ENCODE measurements at places on chromosomes 6 and 20.

DNA sequence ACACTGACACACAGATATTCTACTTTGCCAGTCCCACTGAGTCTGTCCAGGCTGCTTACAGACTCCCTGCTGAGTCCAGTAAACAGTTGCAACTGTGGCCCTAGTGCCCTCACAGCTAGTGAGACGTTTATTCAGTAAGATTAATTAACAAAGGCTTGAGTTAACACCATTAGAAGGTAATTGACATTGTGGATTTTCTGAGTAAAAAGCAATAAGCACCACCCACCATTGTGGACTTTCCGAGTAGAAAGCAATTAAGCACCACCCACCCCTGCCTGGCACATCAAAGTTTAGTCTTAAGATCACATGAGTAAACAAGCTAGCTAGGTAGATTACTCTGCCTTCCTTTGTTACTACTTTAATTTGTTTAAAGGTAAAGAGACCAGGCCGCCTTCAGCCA lies 408.6 kb upstream of the IMPG1 start:
- no peak for DNase-seq

DNA sequence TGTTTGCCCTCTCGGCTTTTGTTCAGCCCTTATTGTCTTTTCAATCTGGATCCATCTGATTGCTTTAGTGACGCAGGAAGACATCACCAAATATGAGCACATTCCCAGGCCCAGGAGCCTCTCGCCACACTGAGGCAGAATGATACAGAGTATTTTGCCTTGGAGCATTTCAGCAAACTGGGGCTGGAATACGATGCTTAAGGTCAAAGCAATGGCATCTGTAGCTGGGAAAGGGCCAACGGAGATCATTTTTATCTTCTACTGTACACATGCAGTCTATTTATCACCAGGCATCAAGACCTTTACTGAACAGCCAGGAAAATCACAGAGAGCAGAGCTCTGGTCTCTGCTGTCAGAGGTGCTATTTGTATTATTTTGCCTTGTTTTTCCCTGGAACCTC lies 655.3 kb downstream of the RNF144B start:
- no peak for DNase-seq

DNA sequence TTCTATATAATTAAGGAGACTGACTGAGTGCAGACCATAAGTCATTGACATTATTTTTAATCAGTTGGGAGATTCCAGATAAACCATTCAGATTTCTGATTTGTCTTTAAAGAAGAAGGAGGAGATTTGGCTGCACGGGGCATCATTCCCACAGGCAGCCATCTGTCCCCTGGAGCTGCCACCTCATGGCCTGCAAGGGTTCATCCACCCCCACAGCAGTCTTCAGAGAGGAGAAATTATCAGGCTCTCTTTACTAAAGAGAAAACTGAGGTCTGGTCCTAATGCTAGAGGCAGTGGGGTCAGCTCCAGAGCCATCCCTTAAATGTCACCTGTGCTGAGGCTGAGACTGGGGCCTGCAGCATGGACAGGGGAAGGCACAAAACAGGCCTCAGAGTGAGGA lies 501.3 kb upstream of the SULF2 start:
- no peak for DNase-seq

GRCh38 chr20:19211661-19212468 lies 577 bp upstream of the SLC24A3 start:
- no peak for DNase-seq

GRCh38 chr6:129207832-129208231 lies 324.9 kb downstream of the LAMA2 start:
- DNase-seq = no peak

GRCh38 chr6:46491628-46492547 lies 639 bp upstream of the RCAN2 start:
- DNase-seq = peak; percentile 9

GRCh38 chr6:122214605-122215318 lies 184.7 kb upstream of the HSF2 start:
- no peak for DNase-seq

DNA sequence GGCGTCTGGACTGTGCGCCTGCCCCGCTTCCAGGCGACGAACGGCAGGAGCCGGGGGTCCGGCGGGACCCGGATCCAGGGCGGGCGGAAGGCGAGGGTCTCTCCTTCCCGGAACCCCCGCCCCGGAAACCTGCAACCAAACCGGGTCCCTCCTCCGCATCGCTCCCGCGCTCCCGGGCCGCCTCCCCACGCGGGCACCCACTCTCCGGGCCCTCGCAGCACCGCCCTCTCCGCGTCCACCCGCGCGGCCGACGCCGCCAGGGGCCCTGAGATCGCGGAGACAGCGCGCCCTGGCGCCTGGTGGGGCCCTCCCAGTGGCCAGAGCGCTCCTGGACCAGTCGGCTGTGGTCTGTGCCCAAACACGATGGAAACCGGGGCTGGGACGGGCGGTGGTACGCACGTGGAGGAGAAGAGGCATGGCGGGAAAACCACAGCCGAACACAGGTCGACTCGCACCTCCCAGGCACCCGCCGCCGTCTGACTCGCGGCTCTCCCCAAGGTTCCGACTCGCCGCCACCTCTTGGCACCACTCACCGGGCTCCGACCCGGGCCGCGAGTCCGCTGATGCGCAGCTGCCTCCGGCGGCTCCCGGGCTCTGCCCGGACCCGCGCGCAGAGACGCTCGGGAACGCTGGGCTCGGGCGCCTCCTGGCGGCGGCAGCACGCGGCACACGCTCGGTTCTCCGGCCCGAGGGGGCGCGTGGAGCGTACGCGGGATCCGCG lies 7.9 kb downstream of the NKX2-2 start:
- no peak for DNase-seq

- no peak for DNase-seq
These were observed 389.2 kb upstream of the CITED2 start for GRCh38 chr6:139763468-139764210.

- DNase-seq = no peak
These were observed 45.1 kb downstream of the FRK start for GRCh38 chr6:116015561-116015960.

GRCh38 chr20:50969912-50970311 lies 11.3 kb downstream of the MOCS3 start:
- no peak for DNase-seq

DNA sequence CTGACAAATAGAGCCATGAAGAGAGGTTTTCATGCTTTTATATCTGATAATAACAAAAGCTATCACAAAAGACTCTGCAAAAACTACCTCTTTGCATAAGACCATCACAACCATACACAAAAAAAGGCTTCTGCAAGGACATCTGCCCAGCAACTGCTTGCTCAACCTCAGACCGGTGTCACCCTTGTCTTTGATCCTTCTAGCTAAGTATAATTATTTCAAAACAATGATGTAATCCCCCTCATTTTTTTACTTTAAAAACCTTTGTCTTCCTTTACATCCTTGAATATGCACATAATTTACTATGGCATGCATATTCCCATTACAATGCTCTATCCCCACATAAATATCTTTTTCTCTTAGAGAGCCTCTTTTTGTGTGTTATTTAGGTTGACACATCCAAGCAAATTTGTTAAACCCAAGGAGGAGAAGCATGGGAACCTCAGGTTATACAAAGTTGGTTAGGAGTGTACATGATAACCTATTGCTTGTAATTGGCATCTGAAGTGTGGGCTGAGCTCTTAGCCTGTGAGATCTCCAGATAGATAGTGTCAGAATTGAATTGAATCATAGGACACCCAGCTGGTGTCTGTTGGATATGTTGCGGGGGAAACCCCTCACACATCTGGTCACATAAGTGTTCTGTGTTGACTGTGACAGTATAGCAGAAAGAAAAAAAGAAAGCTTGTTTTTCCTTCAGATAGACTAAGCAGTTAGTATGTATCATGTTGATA lies 20.7 kb upstream of the CGA start:
- peak; percentile 4 for DNase-seq

DNA sequence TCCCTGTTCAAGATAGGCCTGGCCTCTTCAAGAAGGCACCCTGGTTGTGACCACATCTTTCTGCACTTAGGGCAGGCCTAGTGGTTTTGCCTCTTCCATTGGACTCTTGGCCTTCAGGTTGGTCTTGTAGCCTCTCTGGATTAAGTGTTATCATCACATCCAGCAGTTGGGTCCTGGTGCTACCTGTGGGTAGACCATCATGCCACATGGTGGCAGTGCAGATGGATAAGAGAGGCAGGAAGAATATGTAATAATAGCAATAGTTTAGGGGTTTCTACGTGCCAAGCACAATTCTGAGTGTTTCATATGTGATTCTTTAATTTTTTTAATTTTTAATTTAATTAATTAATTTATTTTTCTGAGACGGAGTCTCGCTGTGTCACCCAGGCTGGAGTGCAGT lies 28.5 kb upstream of the SNRPB2 start:
- DNase-seq = peak; percentile 28

GRCh38 chr20:15866916-15867730 lies 706.1 kb downstream of the KIF16B start:
- no peak for DNase-seq

GRCh38 chr6:33075208-33075567 lies 602 bp upstream of the HLA-DPB1 start:
- DNase-seq = no peak

- DNase-seq = no peak
These were observed 39.7 kb downstream of the BFSP1 start for GRCh38 chr20:17491488-17491887.

DNA sequence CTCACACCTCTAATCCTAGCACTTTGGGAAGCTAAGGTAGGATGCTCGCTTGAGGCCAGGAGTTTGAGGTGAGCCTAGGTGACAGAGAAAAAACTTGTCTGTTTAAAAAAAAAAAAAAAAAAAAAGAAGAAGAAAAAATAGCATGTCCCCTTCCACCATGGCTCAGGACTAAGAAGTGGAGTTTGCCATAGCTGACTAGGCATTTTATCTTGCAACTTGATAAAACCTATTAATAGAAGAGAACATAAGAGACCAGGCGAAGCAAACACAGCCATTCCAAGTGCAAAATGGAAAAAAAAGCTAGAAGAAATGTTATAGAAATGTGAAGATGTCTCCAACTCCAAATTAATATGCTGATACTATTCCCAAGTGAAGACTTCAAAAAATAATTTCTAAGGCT lies 277.5 kb downstream of the MEI4 start:
- no peak for DNase-seq

DNA sequence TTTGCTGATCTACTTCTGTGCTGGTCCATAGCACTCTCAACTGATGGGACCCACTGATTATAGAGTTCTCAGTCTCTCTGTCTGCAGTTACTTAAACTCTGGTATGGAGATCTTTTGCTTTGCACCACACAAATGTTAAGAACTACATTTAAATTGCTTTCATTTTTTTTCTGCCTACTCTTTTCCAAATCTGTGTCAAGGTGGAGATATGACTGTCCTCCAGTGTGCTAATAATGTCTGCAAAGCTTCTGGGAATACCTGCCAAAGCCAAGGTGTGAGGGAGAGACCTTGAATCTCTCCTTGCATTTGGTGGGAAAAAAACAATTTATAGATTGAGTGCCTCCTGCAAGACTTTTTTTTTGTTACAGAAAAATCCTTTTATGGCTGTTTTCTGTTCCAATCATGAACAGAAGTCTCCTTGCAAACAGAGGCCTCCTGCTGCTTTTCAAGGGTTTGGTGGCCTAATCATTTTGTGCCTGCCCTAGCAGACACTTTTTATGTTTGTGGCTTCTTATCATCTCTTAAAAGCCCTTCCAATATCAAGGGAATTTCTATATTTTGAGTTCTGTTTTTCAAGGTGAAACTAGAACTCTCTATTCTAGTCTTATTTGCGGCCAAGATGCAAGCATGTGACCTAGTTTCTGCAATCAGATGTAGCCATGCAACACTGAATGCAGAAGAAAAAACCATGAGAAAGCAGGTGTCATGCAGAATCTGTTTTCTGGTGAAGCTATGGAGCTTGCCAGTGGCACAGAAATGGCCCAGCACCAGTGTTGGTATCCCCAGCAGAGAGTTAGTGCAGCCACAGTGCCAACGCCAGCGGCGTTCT lies 23.2 kb upstream of the AKIRIN2 start:
- DNase-seq = peak; percentile 55

DNA sequence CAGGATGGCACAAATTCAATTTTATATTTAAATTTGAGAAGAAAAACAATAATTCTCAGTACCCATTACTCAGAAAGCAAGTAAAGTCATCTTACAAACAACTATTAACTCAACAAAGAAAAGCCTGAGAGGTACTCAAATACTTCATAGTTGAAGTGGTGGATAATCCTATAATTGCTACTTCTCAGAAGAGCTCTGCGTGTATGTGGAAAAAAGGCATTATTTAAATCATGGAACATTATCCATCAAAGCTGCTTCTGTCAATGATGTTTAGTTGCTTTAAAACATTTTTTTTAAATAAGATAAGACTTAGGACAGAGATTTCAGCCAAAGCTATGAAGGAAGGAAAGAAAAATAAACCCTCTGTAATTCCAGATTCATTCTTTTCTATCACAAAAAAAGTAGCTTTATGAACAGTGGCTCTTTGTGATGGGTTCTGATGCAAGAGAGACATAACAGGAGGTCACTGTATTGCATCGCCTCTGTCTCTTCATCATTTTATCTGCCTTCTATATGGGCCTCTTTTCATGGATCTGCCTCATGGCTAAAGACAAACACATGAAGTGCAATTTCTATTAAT lies 367.9 kb upstream of the SLC35B3 start:
- no peak for DNase-seq

GRCh38 chr20:13089950-13090469 lies 81.2 kb downstream of the SPTLC3 start:
- no peak for DNase-seq

DNA sequence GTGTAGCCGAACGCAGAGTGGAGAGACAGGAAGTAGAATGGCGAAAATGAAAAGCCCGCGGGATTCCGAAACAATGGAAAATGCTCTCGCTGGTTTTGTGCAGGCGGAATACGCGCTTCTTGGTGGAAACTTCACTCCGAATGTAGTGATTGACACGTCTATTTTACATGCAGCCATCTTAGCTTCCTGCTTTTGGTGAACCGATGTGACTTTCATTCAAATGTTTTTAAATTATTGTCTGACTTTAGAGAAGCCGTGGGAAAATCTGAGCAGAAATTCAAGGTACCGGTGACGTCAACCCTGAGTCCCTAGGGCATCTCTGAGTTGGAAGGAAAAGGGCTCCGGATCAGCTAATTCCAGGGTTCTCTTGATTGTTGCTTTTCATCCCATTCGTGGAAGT lies 11.4 kb downstream of the GPX5 start:
- no peak for DNase-seq

DNA sequence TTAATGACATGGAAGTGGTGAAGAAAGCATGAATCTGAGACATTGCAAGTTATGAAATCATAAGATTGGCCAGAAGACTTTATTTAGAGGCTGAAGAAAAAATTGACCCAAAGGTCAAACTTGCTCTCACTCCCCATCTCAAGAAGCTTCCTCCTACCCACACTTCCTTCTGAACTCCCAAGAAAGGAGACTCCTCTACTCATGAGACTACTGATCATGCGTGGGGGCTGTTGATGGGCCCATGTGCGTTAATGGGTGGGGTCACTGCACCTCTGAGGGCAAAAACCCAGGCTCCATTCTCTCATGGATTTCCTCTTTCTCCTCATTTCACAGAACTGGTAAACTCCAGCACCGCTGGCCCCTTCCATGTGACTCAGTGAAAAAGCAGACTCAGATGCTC lies 470.6 kb upstream of the ARID1B start:
- DNase-seq = no peak

- DNase-seq = no peak
These were observed 12.2 kb downstream of the CEP250 start for GRCh38 chr20:35467339-35468224.

Data from NAMALWA (cell line).